Type B pancreatic cell (in vitro differentiated cells): ENCODE measurements at places on chromosomes 16 and 17. TPM values are rescaled to one million over a fixed set of nuclear protein-coding genes. Genes with fewer than 3 reads are reported as not detected.

GRCh38 chr17:50871898-50872297 lies 5.7 kb upstream of the TOB1 start:
- peaks cover 12% of the 10 kb centered on the region for H3K4me1 ChIP-seq
- no peak for DNase-seq
- H3K4me3 ChIP-seq, result no peak overlapping the region
- no peaks in the 10 kb centered on the region for H3K36me3 ChIP-seq
- peaks cover 3% of the 10 kb centered on the region for H3K27me3 ChIP-seq

The PRSS21 gene
- total RNA-seq, result not detected in 2 replicates

GRCh38 chr16:88686439-88687253 lies at the start of gene SNAI3:
Gene SNAI3, minus strand, starts transcription at chr16:88686507. Its CDS starts 101 bp downstream, at chr16:88686406.
- H3K4me3 ChIP-seq, result peak within 1 kb of the TSS; percentile 65
- H3K36me3 ChIP-seq, result no peaks in the 10 kb centered on the region
- H3K4me1 ChIP-seq, result no peaks in the 10 kb centered on the region
- H3K27me3 ChIP-seq, result peaks cover 54% of the 10 kb centered on the region

The ARRB2 gene
- 22.9 and 47.4 TPM in 2 replicates for total RNA-seq

GRCh38 chr16:78931678-78932077 lies 668.9 kb downstream of the MAF start:
- no peak overlapping the region for H3K4me3 ChIP-seq
- peaks cover 4% of the 10 kb centered on the region for H3K27me3 ChIP-seq

The GSPT1 gene
- 99.1 and 101 TPM in 2 replicates for total RNA-seq

The OSBPL7 gene
- 9.1 and 20.3 TPM in 2 replicates for total RNA-seq

- peak within 1 kb of the TSS; percentile 95 for H3K4me3 ChIP-seq
- no peaks in the 10 kb centered on the region for H3K27me3 ChIP-seq
- peak; percentile 85 for DNase-seq
- H3K36me3 ChIP-seq, result peaks cover 4% of the 10 kb centered on the region
- H3K4me1 ChIP-seq, result peaks cover under 1% of the 10 kb centered on the region
Observed at GRCh38 chr17:28743243-28744103, at the start of gene TRAF4. Gene TRAF4, plus strand, starts transcription at chr17:28744011. Its CDS starts 102 bp downstream, at chr17:28744113.

DNA sequence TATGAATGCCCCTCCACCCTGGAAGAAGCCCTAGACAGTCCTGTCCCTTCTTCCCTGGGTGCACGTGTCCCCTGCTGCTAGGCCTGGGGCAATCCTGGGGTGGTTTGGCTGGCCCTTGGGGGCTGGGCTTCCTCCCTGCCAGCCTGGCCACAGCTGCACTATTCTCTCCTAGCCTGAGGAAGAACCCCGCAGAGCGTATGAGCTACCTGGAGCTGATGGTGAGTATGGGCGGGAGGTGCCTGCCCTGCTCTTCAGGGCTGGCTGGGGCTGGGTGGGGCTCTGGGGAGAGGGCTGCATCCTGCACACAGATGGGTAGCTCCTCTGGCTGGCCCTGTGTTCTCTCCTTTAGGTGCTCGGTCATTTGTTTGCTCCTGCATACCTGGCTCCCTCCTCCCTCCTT lies 28.8 kb downstream of the MAP2K3 start:
- DNase-seq, result peak; percentile 48
- H3K36me3 ChIP-seq, result peaks cover 8% of the 10 kb centered on the region
- H3K4me1 ChIP-seq, result no peaks in the 10 kb centered on the region
- no peaks in the 10 kb centered on the region for H3K27me3 ChIP-seq
- H3K27ac ChIP-seq, result no peak overlapping the region

The GINS2 gene
- total RNA-seq, result 13.7 and 39.9 TPM in 2 replicates

DNA sequence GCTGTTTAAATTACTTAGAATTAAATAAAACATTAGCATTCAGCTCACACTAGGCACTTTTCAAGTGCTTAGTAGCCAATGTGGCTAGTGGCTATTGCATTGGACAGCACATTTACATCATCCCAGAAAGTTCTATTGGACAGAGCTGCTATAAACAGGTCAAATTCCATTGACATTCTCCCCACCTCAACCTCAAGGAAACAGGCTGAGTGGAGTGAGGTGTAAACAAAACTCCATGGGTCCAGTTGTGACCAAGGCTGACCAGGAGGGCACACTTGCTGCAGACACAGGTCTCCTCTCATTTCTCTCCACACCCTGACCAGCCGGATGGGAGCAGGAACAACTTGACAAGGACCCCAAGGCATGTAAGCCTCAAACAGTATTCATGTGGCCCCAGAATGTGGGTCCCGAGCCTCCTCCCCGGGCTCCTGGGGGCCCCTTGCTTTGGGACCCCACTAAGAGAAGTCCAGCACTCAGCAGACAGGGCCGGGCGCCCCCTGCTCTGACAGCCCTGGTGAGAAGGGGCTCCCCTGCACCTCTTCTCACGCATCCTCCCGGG lies 488 bp downstream of the C17orf113 start:
- no peaks in the 10 kb centered on the region for H3K36me3 ChIP-seq
- H3K4me1 ChIP-seq, result peaks cover 9% of the 10 kb centered on the region
- peak overlapping the region; percentile 66 for H3K27ac ChIP-seq

The OTOP2 gene
- total RNA-seq, result 0.12 TPM in 1 of 2 replicates, not detected in the other

DNA sequence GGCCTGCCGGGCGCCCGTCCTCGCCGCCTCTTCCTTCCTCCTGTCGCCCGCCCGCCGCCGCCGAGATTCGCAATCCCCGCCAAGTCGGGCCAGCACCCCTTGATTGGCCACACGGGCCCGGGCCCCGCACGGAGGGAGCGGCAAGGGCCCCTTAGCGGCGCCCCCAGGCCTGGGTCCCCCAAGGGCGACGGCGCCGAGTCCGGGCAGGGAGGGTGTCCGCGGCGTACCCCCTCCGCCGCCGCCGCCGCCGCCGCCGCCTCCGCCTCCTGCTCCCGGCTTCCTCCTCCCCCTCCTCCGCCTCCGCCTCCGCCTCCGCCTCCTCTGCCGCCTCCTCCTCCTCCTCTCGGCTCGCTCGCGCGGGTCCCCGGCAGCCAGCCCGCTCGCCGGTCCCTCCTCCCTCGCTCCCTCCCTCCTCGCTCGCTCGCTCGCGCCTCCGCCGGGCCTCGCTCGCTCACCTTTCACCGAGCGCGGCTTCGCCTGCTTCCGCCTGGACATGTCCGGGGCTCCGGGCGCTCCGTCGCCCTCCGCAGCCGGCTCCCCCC lies 561 bp downstream of the ZNF423 start:
- peak; percentile 90 for DNase-seq
- H3K27ac ChIP-seq, result no peak overlapping the region
- peaks cover 44% of the 10 kb centered on the region for H3K4me1 ChIP-seq
- H3K27me3 ChIP-seq, result peaks cover 19% of the 10 kb centered on the region

- H3K4me3 ChIP-seq, result peak overlapping the region; percentile 42
- no peak for DNase-seq
- H3K36me3 ChIP-seq, result no peaks in the 10 kb centered on the region
- peaks cover 18% of the 10 kb centered on the region for H3K27me3 ChIP-seq
- no peaks in the 10 kb centered on the region for H3K4me1 ChIP-seq
Observed at GRCh38 chr17:35188111-35188510, 6.1 kb downstream of the SLC35G3 start.

- H3K4me1 ChIP-seq, result no peaks in the 10 kb centered on the region
- no peak for DNase-seq
- H3K27me3 ChIP-seq, result peaks cover 32% of the 10 kb centered on the region
- H3K4me3 ChIP-seq, result no peak overlapping the region
Observed at GRCh38 chr16:24088767-24089166, 167.4 kb upstream of the CACNG3 start.

DNA sequence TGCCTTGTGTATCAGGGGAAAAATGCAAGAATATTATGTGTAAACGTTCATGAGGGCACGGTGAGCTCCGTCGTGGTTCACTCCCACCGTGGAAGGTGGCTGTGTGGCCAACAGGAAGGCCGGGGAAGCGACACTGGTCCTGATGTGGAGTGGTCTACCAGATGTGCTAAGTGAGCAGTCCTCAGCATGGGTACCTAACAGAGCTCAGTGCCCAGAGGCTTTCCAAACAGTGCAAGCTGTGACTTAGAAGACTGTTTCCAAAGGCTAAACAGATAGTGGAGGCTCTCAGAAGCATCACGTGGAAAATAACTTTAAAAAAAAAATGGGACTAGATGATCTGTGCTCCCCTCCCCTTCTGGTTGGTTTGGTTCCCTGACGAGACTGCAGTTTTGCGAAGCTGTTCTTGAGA lies 199.3 kb upstream of the CHMP6 start:
- H3K36me3 ChIP-seq, result peaks cover 14% of the 10 kb centered on the region
- no peaks in the 10 kb centered on the region for H3K27me3 ChIP-seq
- DNase-seq, result no peak
- peaks cover 42% of the 10 kb centered on the region for H3K4me1 ChIP-seq
- no peak overlapping the region for H3K27ac ChIP-seq

DNA sequence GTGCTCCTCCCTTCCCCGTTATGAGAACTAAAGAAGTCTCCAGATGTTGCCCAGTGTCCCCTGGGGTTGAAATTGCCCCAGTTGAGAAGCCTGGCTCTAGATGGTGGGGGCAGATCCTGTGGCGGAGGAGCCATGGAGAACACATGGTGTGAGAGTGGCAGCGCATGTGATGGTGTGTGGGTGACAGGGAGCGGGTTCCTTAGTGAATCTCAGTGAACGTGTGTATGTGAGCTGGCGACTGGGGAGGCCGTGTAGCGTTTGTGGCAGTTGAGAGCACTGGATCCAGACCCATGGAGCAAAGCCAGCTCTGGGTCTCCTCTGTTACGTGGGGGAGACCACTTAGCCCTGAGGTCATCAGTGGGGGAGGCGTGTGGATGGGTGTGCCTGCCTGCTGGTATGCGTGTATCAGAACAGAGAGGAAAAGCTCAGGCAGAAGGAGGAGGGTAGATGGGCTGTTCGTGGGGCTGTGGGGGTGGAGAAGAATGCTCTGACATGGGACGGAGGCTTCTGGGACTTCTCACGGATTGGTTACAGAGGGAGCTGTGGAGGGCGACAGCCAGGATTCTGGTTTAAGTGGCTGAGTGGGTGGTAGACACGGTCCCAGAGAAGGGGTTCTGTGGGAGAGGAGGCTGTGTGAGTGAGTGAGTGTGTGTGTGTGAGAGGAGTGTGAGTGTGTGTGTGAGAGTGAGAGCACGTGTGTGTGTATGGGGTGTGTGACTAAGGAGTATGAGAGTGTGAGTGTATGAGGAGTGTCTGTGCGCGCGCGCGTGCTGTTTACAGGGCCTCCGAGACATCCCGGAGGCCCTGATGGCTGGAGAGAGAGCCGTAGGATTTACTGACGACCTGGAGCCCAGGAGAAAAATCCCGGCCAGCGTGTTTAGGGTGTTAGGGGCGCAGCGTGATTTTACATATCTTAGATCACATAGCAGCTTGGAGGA lies 193.8 kb downstream of the SNX29 start:
- H3K36me3 ChIP-seq, result peaks cover 5% of the 10 kb centered on the region
- H3K27me3 ChIP-seq, result no peaks in the 10 kb centered on the region
- peaks cover 32% of the 10 kb centered on the region for H3K4me1 ChIP-seq
- H3K27ac ChIP-seq, result peak overlapping the region; percentile 55

The CCL14 gene
- total RNA-seq, result not detected in 2 replicates

GRCh38 chr16:86732621-86733295 lies 154.4 kb downstream of the FOXL1 start:
- H3K27me3 ChIP-seq, result peaks cover 87% of the 10 kb centered on the region
- DNase-seq, result no peak
- H3K4me1 ChIP-seq, result peaks cover 48% of the 10 kb centered on the region
- H3K4me3 ChIP-seq, result peak overlapping the region; percentile 43

DNA sequence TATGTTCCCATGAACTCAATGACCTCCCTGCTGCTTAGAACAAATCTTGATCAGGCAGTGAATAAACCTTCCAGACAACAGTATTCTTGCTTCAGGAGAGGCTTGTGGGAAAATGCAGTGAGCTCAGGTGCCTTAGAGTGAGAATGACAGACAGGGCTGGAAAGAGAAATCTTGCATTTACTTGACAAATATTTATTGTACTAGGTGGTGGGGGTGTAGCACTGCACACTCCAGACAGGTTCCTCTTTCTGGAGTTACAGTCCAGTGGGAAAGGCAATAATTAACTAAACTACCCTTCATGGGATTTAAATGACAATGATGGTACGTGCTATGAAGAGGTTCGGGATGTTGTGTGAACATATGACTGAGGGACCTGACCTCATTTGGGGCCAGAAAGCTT lies 182.9 kb downstream of the SHISA9 start:
- DNase-seq, result no peak
- no peaks in the 10 kb centered on the region for H3K27me3 ChIP-seq
- H3K36me3 ChIP-seq, result no peaks in the 10 kb centered on the region
- no peaks in the 10 kb centered on the region for H3K4me1 ChIP-seq

GRCh38 chr17:20999044-20999573 lies 43.7 kb downstream of the USP22 start:
- peaks cover 9% of the 10 kb centered on the region for H3K36me3 ChIP-seq
- DNase-seq, result no peak
- peak overlapping the region; percentile 41 for H3K27ac ChIP-seq
- H3K4me1 ChIP-seq, result peaks cover 16% of the 10 kb centered on the region

DNA sequence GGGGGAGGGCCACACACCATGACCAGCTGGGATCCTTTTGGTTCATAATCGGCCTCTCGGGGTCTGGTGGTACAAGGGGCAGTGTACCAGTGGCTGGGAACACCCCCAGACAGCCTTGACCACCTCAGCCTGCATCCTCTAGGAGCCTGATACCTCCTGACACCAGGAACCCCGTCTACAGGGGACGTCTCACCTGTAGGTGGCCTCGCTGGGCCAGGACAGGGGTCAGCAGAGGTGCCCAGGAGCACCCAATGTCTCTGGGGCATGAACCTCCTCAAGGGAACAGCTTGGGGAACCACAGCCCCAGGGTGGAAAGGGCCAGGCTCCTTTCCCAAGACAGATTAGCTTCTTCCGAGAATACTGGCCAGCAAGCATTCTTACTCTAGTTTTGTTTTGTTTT lies 2.5 kb upstream of the METRNL start:
- H3K4me3 ChIP-seq, result peak overlapping the region; percentile 54
- H3K27ac ChIP-seq, result peak overlapping the region; percentile 29
- DNase-seq, result no peak

- peak overlapping the region; percentile 82 for H3K27ac ChIP-seq
- H3K4me1 ChIP-seq, result peaks cover 36% of the 10 kb centered on the region
- peak overlapping the region; percentile 98 for H3K4me3 ChIP-seq
- peaks cover 5% of the 10 kb centered on the region for H3K27me3 ChIP-seq
- H3K36me3 ChIP-seq, result peaks cover 38% of the 10 kb centered on the region
Observed at GRCh38 chr17:75776386-75777295, 8.0 kb upstream of the UNK start.

The TK1 gene
- total RNA-seq, result 34.4 and 41.2 TPM in 2 replicates

GRCh38 chr17:37671028-37671823 lies 28.0 kb upstream of the DDX52 start:
- H3K4me1 ChIP-seq, result peaks cover 16% of the 10 kb centered on the region
- H3K4me3 ChIP-seq, result no peak overlapping the region
- peak overlapping the region; percentile 55 for H3K27ac ChIP-seq
- DNase-seq, result no peak

The GPR179 gene
- 0.14 and 0.59 TPM in 2 replicates for total RNA-seq

The ZFP3 gene
- total RNA-seq, result 0.53 and 2.3 TPM in 2 replicates

DNA sequence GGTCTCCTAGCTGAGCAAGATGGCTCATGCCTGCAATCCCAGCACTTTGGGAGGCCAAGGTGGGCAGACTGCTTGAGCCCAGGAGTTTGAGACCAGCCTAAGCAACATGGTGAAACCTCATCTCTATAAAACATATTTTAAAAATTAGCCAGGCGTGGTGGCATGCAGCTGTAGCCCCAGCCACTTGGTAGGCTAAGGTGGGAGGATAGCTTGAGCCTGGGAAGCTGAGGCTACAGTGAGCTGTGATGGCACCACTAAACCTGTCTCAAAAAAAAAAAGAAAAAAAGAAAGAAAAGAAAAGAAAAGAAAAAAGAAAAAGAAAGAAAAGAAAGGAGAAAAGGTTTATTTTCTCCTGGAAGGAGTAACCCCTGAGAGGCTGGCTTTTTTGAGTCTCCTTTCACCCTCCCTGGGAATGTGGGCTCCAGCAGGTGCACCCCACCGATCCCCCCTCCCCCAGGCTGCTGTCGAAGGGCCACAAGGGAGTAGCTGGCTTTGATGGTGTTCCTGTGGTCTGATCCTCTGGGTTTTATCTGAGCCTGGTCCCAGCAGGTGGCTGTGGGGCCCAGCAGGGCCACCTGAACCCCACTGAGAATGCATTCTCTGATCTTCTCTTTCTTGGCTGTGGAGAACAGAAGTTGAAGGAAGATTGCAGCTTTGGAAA lies 29.9 kb upstream of the TNRC6C start:
- peaks cover 33% of the 10 kb centered on the region for H3K27me3 ChIP-seq
- no peak overlapping the region for H3K27ac ChIP-seq
- H3K36me3 ChIP-seq, result no peaks in the 10 kb centered on the region
- no peak overlapping the region for H3K4me3 ChIP-seq
- DNase-seq, result no peak
